DMS53 (cell line): ENCODE measurements at places on chromosomes 2 and 18.

GRCh38 chr2:105085525-105085924, 47.7 kb downstream of the MRPS9 start:
- no peak for DNase-seq

DNA sequence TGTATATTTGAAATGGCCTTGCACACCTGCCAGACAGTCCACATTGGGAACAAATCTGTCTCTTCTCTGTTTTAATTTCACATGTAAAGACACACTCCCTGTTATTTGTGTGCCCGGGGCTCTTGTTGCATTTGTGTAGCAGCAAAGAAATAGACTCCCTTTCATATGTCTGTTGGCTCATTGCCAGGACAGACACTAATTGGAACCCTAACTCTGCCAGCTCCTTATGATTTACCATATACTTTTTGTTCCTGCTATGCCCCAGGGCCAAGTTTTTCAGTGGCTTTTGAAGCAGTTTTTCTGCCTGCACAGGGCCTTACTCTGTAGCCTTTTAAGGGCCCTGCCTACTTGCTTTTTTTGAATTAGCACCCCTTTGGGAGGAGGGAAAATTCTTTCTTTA, 396.9 kb downstream of the DLGAP1 start:
- no peak for DNase-seq

DNA sequence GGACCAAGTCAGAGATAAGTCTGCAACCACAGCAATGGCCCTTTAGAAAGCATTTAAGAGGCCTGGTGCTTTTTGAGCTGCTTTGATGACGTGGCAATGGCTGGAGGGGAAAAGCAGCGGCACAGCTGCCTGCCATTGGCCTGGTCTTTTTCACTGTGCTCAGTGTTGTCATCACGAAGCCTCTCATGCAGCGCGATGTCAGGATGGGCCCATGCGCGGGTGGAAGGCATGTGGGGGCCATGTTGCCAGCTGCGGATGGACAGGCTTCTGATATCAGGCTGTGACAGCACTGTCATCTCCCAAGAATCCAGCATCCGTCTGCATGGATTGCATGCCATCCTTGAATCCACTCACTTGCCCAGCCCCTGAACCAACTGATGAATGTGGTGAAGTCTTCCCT, 204.5 kb downstream of the ACKR3 start:
- DNase-seq, result no peak

GRCh38 chr2:181466661-181467576, 9.7 kb downstream of the ITGA4 start:
- DNase-seq, result peak; percentile 86

DNA sequence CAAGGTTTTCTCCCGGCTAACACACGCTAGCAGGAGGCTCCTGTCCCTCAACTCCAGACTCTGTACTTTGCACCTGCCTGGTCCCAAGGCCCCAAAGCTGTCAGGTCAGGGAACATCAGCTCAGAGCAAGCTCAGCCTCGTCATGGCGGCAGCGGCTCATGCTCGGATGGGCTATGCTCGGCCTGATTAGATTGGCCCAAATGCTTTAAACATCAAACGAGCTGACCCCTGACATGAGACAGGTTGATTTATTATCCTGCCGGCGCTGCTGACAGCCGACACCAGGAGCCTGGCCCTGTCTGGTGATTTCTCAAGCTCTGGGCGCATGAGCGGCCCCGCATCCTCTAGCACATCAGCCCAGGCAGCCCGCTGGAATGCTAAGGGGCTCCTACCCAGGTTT, 436.4 kb downstream of the EIPR1 start:
- DNase-seq, result no peak

DNA sequence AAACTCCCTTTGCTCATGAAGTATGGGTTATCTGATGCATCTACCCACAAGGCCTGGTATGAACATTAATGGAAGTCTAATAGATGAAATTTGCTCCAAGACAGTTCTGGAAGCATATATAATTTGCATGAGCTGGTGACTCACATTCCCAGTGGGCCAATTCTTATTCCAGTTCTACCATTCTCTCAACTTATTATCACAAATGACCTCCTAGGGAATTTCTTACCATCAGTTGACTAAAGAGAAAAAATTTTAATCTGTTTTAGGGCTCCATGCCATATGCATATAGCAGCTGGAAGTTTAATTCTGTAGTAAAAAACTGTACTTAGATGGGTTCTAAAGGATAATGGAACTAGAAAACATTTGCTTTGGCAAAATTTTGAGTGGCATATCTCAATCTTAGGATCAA, 165.2 kb upstream of the COL3A1 start:
- no peak for DNase-seq
